ENCODE measurements at places on chromosomes 1 and 21. TPM values are rescaled to one million over a fixed set of nuclear protein-coding genes. Genes with fewer than 3 reads are reported as not detected.

ZNF672 gene
- total RNA-seq: 13.8 TPM

IGSF9 gene
- total RNA-seq: not detected

PLA2G2C gene
- total RNA-seq: not detected

PIK3C2B gene
- 0.49 TPM for total RNA-seq

ERICH3 gene
- 0.72 TPM for total RNA-seq

WNT2B gene
- under 0.01 TPM for total RNA-seq

AADACL4 gene
- not detected for total RNA-seq

CTTNBP2NL gene
- total RNA-seq: 9.9 TPM

LAD1 gene
- not detected for total RNA-seq

C1orf115 gene
- total RNA-seq: 0.72 TPM

SEMA6C gene
- total RNA-seq: 0.48 TPM

PLA2G2D gene
- total RNA-seq: not detected

BARHL2 gene
- total RNA-seq: not detected

OVAAL gene
- total RNA-seq: 0.68 TPM

ACTL8 gene
- 0.48 TPM for total RNA-seq

FALEC gene
- not detected for total RNA-seq

PTAFR gene
- total RNA-seq: 0.12 TPM

MANEAL gene
- 5.6 TPM for total RNA-seq

ATP1A4 gene
- total RNA-seq: not detected

ADORA3 gene
- not detected for total RNA-seq

S100A5 gene
- 2.2 TPM for total RNA-seq

LAX1 gene
- not detected for total RNA-seq

SFN gene
- not detected for total RNA-seq

TTC22 gene
- total RNA-seq: not detected

CHRNB2 gene
- total RNA-seq: not detected

BRINP3 gene
- not detected for total RNA-seq

TCEA3 gene
- 1.7 TPM for total RNA-seq

VPS72 gene
- total RNA-seq: 63.8 TPM

OR2G6 gene
- total RNA-seq: not detected

RGS18 gene
- not detected for total RNA-seq

RHCE gene
- 0.24 TPM for total RNA-seq

USP24 gene
- 26.2 TPM for total RNA-seq
